ENCODE measurements at places on chromosomes 12 and 14. TPM values are rescaled to one million over a fixed set of nuclear protein-coding genes. Genes with fewer than 3 reads are reported as not detected.
A peak's percentile ranks its signal among the peaks of the same experiment; 100 is the strongest.

Gene MDM2
- total RNA-seq: 199 TPM

Gene LARP4
- 41.8 TPM for total RNA-seq

Gene OTUB2
- 0.74 TPM for total RNA-seq

DNA sequence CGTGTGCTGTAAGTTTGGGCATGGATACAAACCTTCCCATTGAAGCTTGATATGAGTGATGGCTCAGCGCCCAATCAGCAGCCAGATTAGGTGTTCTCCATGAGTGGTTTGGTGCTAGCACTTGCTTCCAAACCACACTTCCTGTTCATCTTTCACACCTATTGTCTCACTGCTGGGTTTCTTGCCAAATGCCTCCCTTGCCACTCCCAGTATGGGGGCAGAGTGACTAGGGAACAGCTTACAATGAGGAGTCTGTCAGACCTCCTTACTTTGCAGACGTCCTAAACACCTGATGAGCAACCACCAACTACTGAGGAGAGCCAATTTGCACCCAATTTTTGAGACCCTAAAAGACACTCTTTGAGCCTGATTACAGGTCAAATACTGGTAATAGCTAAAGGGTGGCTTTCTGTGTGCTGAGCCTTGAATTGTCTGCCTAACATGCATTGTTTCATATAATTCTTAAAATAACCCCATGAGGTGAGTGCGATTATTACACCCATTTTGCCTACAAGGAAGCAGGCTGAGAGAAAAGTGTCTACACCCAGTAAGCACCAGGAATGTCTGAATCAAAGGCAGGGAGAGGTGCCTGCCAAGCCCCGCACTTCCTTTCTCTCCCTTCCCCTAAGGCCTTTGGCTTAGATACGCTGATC is 48.4 kb upstream of the FOS start:
- peak; percentile 11 for DNase-seq

- no peak for DNase-seq
Observed at GRCh38 chr14:57610631-57611030, 117.0 kb upstream of the CCDC198 start.

- no peak for DNase-seq
Observed at GRCh38 chr12:128418944-128419343, 152.0 kb downstream of the TMEM132C start.

GRCh38 chr12:53483979-53484377 is 15.3 kb downstream of the MAP3K12 start:
- DNase-seq: no peak

DNA sequence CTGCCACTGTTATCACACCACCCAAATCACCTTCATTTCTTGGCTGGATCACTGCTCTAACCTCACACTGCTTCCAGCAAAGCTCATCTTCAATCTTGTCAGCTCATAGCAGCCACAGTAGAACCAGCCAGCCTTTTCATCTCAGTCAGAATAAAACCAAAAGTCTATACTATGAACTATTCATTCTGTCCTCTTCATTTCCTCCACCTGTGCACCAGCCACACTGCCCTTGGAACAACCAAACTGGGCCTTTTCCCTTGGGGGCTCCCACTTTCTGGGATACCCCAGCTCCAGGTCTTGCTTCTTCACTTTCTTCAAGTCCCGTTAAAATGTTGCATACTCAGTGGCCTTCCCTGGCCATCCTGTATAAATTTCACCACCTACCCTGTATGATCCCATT is 234.4 kb upstream of the DAAM1 start:
- no peak for DNase-seq

DNA sequence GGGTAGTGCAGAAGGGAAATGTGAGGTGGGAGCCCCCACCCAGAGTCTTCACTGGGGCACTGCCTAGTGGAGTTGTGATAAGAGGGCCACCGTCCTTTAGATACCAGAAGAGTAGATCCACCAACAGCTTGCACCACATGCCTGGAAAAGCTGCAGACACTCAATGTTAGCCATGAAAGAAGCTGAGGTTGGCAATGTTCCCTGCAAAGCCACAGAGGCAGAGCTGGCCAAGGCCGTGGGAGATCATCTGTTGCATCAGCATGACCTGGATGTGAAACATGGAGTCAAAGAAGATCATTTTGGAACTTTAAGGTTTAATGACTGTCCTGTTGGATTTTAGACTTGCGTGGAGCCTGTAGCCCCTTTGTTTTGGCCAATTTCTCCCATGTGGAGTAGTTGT is 468.4 kb upstream of the FOXG1 start:
- DNase-seq: no peak

- DNase-seq: no peak
Observed at GRCh38 chr14:30527196-30527595, 31.8 kb upstream of the G2E3 start.

DNA sequence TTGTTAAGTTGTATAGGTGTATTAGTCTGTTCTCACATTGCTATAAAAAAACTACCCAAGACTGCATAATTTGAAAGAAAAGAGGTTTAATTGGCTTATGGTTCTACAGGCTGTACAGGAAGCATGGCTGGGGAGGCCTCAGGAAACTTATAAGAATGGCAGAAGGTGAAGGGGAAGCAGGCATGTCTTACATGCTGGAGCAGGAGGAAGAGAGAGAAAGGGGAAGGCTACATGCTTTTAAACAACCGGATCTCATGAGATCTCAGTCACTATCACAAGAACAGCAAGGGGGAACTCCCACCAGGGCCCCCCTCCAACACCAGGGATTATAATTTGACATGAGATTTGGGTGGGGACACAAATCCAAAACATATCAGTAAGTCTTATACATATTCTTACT is 60.5 kb upstream of the OR10AD1 start:
- DNase-seq: no peak

DNA sequence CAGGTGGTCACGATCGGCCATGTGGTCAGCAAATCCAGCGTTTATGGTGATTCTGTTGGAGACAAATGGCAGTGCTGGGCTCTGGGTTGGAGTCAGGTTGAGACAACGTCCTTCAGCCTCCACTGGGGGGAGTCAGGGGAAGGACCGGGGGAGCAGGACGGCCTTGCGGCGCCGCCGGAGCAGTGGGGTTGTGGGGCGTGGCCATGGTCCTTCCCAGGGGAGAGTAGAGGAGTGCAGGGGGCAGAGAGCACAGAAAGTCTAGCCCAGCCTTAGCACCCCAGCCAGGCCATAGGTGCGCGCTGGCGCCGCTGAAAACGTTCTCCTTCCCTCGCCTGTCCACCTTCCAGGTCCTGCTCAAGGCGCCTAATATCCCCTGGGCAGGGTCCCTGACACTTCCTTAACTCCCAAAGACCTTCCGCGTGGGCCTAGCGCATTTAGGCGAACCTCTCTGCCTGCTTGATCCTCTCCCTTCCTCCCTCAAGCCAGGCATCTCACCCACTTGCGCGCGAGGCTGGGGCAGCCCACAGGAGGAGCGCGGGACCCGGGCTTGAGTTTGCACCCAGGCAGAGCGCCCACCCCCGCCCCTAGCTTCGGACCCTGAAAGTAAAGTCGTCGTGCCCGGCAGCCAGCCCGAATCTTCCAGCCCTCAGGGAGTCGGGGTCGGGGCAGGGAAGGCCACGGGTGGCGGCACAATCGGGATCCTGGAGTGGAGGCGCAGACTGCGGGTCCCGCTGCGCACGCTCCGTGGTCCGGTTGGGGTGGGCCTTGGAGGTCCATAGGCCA is 3.1 kb upstream of the KIF26A start:
- peak; percentile 64 for DNase-seq
